Camera-type eye (tissue), 1 donor: ENCODE measurements at places on chromosomes 3 and 15. TPM values are rescaled to one million over a fixed set of nuclear protein-coding genes. Genes with fewer than 3 reads are reported as not detected.

Gene SLCO3A1
- 7.6 TPM for total RNA-seq

Gene SOX14
- not detected for total RNA-seq

Gene ZKSCAN7
- total RNA-seq: 29.9 TPM

Gene ACP3
- 3.7 TPM for total RNA-seq

Gene VWA5B2
- total RNA-seq: 1.2 TPM

Gene LIPH
- total RNA-seq: 3.3 TPM

Gene CTXN2
- total RNA-seq: not detected

Gene ZNF609
- total RNA-seq: 49.6 TPM

Gene C15orf61
- total RNA-seq: 11.3 TPM

Gene PLSCR1
- 40.4 TPM for total RNA-seq

Gene STARD5
- total RNA-seq: 5.1 TPM

Gene PLSCR5
- not detected for total RNA-seq

Gene CPLX3
- 42.8 TPM for total RNA-seq

Gene DLEC1
- 0.33 TPM for total RNA-seq

Gene HHATL
- total RNA-seq: 9.6 TPM

Gene DPPA2
- total RNA-seq: not detected

Gene EAF1
- 19.4 TPM for total RNA-seq

Gene TTC23
- total RNA-seq: 40.0 TPM

Gene PTX3
- total RNA-seq: 4.4 TPM

Gene P2RY14
- 4.9 TPM for total RNA-seq

Gene EFCAB12
- total RNA-seq: 0.44 TPM

Gene ANKRD63
- total RNA-seq: not detected

Gene CCR3
- not detected for total RNA-seq

Gene ANKDD1A
- total RNA-seq: 10.4 TPM

Gene FMN1
- 67.1 TPM for total RNA-seq

Gene DUOX2
- 0.11 TPM for total RNA-seq

Gene PLCL2
- total RNA-seq: 71.1 TPM

Gene SAMMSON
- 1.2 TPM for total RNA-seq

Gene SLC25A20
- total RNA-seq: 9.9 TPM

Gene AADAC
- total RNA-seq: not detected

Gene ST6GAL1
- 18.1 TPM for total RNA-seq

Gene KY
- 13.8 TPM for total RNA-seq

Gene NDN
- 145 TPM for total RNA-seq

Gene DGKG
- 4.0 TPM for total RNA-seq

Gene SLC2A2
- not detected for total RNA-seq

Gene C3orf80
- 0.66 TPM for total RNA-seq

Gene CD276
- 75.3 TPM for total RNA-seq

Gene DNAH12
- 0.71 TPM for total RNA-seq

Gene CFAP100
- not detected for total RNA-seq

Gene TMCO5A
- not detected for total RNA-seq

Gene CYP1A2
- not detected for total RNA-seq

Gene CYP11A1
- total RNA-seq: 1.0 TPM

Gene SEMA3G
- total RNA-seq: 9.6 TPM

Gene C15orf62
- 1.1 TPM for total RNA-seq

Gene OXTR
- total RNA-seq: 1.4 TPM

Gene ACOX2
- total RNA-seq: 22.8 TPM

Gene UPK1B
- 10.1 TPM for total RNA-seq

Gene UROC1
- 0.11 TPM for total RNA-seq

Gene MYO5C
- total RNA-seq: 18.4 TPM

Gene LINGO1
- 35.2 TPM for total RNA-seq

Gene ERICH6
- not detected for total RNA-seq

Gene IMPG2
- total RNA-seq: 221 TPM

Gene NTRK3
- 14.6 TPM for total RNA-seq

Gene CCDC174
- 32.8 TPM for total RNA-seq

Gene CX3CR1
- 1.8 TPM for total RNA-seq

Gene GP5
- total RNA-seq: 1.1 TPM

Gene SLC22A14
- 0.16 TPM for total RNA-seq
